Activated CD4-positive, alpha-beta T cell treated with anti-CD3 and anti-CD28 coated beads for 36 hours (primary cell): ENCODE measurements at places on chromosomes 2 and 18. TPM values are rescaled to one million over a fixed set of nuclear protein-coding genes. Genes with fewer than 3 reads are reported as not detected.
A peak's percentile ranks its signal among the peaks of the same experiment; 100 is the strongest.

Gene MC2R
- total RNA-seq, result not detected

Gene MARCO
- total RNA-seq, result not detected

Gene CCDC178
- not detected for total RNA-seq

- no peak overlapping the region for H3K27ac ChIP-seq
- H3K36me3 ChIP-seq, result no peaks in the 10 kb centered on the region
- DNase-seq, result no peak
Observed at GRCh38 chr18:55302167-55302833, 285.7 kb downstream of the TCF4 start.

DNA sequence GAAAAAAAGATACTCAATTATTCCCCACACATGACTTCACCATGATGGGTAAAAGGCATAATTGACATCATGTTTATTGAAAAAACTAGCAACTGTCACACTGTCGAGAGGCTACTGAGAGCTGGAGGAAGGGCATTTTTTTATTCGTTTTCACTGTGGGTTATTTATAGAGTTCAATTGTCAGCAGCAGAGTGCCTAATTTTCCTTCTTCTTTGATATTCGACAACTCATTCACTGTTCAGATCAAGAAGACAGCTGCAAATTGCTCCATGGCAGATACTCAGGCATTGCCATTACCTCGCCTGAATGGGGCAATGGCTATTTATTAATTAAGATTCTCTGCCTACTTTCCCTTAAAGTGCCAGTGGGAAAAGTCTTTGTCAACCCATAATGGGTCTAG is 197.5 kb upstream of the NRP2 start:
- H3K36me3 ChIP-seq, result no peaks in the 10 kb centered on the region
- H3K4me3 ChIP-seq, result no peak overlapping the region
- H3K27ac ChIP-seq, result no peak overlapping the region
- H3K4me1 ChIP-seq, result no peaks in the 10 kb centered on the region
- peaks cover 2% of the 10 kb centered on the region for H3K27me3 ChIP-seq

GRCh38 chr2:75025633-75026380 is 67.4 kb downstream of the POLE4 start:
- no peak overlapping the region for H3K27ac ChIP-seq
- DNase-seq, result no peak
- peaks cover 1% of the 10 kb centered on the region for H3K36me3 ChIP-seq
- H3K27me3 ChIP-seq, result no peaks in the 10 kb centered on the region
- H3K4me1 ChIP-seq, result peaks cover 2% of the 10 kb centered on the region
- H3K4me3 ChIP-seq, result no peak overlapping the region

DNA sequence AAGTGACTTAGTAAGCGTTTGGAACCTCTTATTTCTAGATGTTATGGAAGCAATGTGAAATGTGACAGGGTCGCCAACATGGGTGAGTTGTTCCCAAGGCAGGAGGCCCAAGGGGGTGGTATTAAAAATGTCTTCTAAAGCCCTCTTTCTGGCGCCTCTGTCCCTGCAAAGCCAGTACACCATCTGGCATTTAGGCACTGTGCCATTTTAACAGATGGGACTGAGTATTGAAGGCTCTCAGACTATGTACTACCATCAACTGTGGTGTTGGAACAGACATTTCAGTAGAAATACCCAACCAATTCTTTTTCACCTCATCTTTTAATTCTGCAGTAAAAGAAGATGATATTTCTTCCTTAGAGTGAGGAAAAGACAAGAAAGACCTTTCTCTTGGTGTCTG is 384.5 kb upstream of the MMADHC start:
- no peaks in the 10 kb centered on the region for H3K36me3 ChIP-seq
- H3K27me3 ChIP-seq, result no peaks in the 10 kb centered on the region
- no peak overlapping the region for H3K4me3 ChIP-seq
- DNase-seq, result no peak

- no peaks in the 10 kb centered on the region for H3K4me1 ChIP-seq
- H3K27me3 ChIP-seq, result peaks cover 17% of the 10 kb centered on the region
- no peak for DNase-seq
- no peak overlapping the region for H3K27ac ChIP-seq
Observed at GRCh38 chr18:59458575-59458974, 99.5 kb upstream of the LMAN1 start.

GRCh38 chr18:8620845-8621244 is 11.6 kb downstream of the RAB12 start:
- peaks cover 59% of the 10 kb centered on the region for H3K36me3 ChIP-seq
- H3K4me3 ChIP-seq, result no peak overlapping the region
- no peak for DNase-seq
- H3K27me3 ChIP-seq, result no peaks in the 10 kb centered on the region
- H3K4me1 ChIP-seq, result peaks cover 58% of the 10 kb centered on the region

GRCh38 chr2:196677404-196677803 is 37.9 kb downstream of the CCDC150 start:
- no peak overlapping the region for H3K4me3 ChIP-seq
- H3K27me3 ChIP-seq, result no peaks in the 10 kb centered on the region
- H3K4me1 ChIP-seq, result no peaks in the 10 kb centered on the region
- no peak for DNase-seq
- no peak overlapping the region for H3K27ac ChIP-seq
- peaks cover 3% of the 10 kb centered on the region for H3K36me3 ChIP-seq

DNA sequence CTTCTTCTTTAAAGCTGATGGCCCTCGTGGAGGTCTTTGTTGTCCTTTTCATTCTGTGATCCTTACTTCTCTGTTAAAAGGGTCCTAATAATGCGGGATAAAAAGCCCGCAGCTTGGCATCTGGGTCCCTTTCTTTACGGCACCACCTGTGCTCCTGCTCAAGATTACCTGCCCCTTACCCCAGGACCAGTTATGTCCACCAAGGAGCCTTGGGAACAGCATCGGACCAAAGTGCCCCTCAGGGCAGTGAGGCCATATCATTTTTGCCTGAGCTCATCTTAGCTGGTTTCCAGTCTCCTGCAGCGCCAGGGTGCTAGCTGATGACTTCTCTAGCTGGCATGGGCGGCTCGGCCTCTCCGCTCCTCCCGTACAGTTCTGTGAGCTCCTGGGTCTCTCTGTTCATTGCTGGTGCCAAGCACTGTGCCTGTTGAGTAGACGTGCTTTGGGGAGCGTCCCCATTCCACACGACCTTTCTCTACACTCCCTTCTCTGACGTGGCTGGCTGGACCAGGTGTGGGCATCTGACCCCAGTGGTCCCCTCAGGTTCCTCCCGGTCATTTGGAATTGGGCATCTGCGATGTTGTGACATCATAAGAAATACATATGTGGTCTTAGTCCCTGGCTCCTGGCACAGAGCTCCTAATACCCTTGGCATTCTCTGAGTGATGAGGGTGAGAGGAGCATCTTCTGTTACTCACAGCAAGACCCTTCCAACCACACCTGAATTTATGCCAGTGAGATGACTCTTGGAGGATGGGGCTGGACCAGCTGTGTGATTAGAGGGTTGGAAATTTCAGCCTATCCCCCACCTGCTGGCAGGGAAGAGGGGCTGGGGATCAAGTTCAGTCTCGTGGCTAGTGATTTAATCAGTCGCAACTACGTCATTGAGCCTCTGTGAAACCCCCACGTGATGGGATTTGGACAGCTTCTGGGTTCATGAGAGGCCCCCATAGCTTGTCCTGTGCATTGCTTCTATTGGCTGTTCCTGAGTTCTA is 134.2 kb upstream of the HS6ST1 start:
- H3K27ac ChIP-seq, result no peak overlapping the region
- no peak for DNase-seq
- no peaks in the 10 kb centered on the region for H3K36me3 ChIP-seq

GRCh38 chr2:54083445-54083844 is 32.0 kb upstream of the ACYP2 start:
- no peak overlapping the region for H3K4me3 ChIP-seq
- H3K27me3 ChIP-seq, result no peaks in the 10 kb centered on the region
- no peak overlapping the region for H3K27ac ChIP-seq

DNA sequence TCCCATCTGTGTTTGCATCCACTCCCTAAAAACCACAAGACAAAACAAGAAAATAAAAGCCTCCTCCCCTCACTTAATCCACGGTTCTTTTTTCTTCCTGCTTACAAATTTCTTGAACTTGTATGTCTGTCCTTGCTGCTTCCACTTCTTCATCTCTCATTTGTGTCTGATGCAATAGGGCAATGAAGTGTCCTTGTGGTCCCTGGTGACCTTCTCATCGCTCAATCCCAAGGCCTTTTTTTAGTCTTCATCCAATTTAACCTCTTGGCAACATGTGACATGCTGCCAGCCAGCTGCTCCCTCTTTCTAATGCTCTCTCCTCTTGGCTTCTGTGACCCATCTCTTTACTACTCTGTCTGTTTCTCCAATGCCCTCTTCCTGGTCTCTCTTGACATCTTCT is 87.6 kb downstream of the SEMA4F start:
- H3K36me3 ChIP-seq, result no peaks in the 10 kb centered on the region
- H3K27me3 ChIP-seq, result no peaks in the 10 kb centered on the region
- H3K4me1 ChIP-seq, result no peaks in the 10 kb centered on the region
- no peak for DNase-seq

DNA sequence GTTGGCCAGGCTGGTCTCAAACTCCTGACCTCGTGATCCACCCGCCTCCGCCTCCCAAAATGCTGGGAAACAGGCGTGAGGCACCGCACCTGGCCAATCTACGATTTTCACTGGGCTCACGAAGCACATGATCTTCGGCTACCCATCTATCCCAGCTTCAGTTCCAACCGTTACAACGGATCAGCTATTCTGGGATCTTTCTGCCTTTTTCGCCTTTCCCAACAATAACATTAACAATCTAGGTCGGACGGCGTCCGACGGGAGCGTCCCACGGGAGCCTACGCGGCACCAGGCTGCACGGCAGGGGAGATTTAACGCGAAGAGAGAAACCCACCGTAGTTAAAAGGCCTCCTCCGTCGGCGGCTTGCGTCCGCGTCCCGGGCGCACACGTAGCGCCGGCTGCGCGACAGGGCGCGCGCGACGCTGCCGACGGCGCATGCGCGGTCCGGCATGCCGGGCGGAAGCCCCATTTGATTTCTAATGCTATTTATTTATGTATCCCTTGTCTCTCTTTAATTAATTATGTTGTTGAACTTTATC is at the start of gene MSL3B:
TSS of gene MSL3B (minus strand) at position 394 of the 540 bp plus-strand sequence.
- peak within 1 kb of the TSS; percentile 79 for H3K4me3 ChIP-seq
- peak; percentile 73 for DNase-seq
- H3K27ac ChIP-seq, result peak within 1 kb of the TSS; percentile 81
- H3K27me3 ChIP-seq, result peaks cover 14% of the 10 kb centered on the region
- H3K4me1 ChIP-seq, result peaks cover 12% of the 10 kb centered on the region

- no peak overlapping the region for H3K27ac ChIP-seq
- no peak overlapping the region for H3K4me3 ChIP-seq
- DNase-seq, result no peak
- H3K36me3 ChIP-seq, result no peaks in the 10 kb centered on the region
- H3K4me1 ChIP-seq, result peaks cover 3% of the 10 kb centered on the region
Observed at GRCh38 chr2:112727276-112728028, 6.6 kb downstream of the NT5DC4 start.

DNA sequence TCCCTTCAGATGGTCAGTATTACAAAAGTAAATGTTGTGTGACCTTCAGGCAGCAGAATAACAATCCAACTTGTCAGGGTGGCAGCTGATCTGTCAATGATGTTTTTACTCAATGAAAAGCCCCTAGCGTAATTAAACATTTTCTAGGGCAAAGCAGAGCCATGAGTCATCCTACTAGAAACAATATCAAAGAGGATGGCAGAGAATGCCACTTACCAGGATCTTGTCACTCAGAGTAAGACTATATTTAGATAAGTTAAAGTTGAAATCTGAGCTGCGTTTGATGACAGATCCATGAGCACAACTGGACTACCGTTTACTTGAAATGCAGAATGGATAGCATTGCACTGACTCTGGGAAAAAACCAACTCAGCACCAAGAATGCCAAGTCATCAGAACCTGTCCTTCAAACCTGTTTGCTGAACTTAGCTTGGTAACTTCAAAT is 612.6 kb upstream of the ACVR2A start:
- H3K4me1 ChIP-seq, result peaks cover 5% of the 10 kb centered on the region
- no peak for DNase-seq

- H3K27ac ChIP-seq, result no peak overlapping the region
- DNase-seq, result no peak
Observed at GRCh38 chr2:30216157-30216556, 15.2 kb upstream of the LBH start.
